ENCODE measurements at places on chromosomes 2 and 18. TPM values are rescaled to one million over a fixed set of nuclear protein-coding genes. Genes with fewer than 3 reads are reported as not detected.

DNA sequence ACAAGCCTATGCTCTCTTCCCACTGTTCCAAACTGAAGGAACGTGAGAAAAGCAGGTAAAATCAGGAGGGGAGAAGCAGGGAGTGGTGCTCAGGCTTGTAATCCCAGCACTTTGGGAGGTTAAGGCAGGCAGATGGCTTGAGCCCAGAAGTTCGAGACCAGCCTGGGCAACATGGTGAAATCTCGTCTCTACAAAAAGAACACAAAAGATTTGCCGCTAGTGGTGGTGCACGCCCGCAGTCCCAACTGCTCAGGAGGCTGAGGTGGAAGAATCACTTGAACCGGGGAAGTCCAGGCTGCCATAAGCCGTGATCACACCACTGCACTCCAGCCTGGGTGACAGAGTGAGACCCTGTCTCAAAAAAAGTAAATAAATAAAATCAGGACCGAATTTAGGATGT, 1.3 kb upstream of the TMSB10 start:
- DNase-seq, result peak; percentile 23

DNA sequence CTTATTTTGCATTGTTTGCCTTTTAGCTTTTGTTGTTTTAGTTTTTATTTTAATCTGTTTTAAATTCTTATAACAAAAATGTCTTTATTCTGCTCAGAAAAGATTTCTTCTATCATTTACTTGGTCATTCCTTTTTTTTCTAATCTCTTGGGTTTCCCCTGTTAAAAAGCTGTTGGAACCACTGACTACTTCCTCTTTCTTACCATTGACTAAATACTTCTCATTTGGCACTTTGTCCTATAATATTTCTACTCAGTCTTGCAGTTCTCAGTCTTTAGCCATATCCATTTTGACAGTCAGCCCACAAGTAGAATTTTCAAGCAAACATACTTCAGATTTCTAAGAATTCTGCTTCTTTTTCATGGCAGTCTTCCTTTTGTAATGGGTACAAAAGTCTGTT, 567.2 kb downstream of the SATB2 start:
- DNase-seq, result no peak

GRCh38 chr2:9647884-9648283, 17.1 kb upstream of the YWHAQ start:
- no peak for DNase-seq

DNA sequence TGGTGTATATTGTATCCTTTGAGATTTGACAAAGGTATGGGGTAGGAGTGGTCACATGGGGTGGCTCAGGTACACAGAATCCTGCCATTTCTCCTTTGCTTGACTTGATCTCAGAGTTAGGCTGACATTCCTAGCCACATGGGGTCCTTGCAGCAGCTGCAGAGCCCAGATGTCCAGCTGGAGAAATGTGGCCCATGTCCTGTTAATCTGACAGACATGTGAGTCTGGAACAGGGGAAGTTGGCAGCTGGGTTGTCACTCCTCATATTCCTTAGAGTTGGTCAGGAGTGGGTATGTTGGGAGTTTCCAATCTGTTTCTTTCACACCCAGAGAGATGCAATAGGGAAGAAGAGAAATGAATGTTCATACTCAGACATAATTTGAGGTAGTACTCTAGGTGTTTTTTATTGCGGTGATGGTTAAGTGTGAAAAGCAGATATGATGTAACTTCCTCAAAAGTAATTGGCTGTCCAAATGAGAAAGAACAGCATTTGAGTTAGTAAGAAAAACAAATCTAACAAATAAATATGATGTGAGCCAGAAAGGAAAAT, 402.6 kb upstream of the MEIS1 start:
- no peak for DNase-seq

- DNase-seq, result no peak
Measured at GRCh38 chr2:10880586-10881321, 31.0 kb upstream of the KCNF1 start.

DNA sequence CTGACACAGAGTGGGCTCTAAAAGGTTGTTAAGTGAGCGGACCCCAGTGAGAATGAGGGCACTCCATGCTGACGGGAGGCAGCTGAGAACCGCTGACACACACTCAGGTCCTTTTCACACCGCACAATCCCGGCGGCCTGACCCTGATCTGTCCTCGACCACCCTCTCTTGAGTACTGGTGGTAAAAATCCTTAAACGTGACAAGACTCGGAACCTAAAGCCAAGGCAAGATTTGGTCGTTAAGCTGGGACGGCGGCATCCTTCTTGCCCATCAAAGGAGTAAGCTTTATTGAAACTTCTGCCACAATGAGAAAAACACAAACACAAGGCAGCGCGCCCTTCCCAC, 569 bp downstream of the TMX3 start:
- DNase-seq, result no peak

The TMEM200C gene
- not detected for total RNA-seq

DNA sequence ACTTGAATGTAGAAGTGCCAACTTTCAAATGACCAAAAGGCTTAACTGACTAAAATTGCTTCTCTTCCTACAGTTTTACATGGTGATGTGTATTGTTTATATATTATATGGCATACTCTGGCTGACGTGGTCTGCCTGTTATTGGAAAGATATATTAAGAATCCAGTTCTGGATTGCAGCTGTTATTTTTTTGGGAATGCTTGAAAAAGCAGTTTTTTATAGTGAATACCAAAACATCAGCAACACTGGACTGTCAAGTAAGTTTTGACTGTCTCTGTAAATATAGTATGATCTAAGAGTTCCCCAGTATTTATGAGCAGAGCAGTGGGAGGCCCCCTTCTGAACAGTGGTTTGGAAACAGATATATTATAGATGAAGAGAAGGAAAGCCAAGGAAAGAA, 26.2 kb downstream of the TMEM87B start:
- no peak for DNase-seq

DNA sequence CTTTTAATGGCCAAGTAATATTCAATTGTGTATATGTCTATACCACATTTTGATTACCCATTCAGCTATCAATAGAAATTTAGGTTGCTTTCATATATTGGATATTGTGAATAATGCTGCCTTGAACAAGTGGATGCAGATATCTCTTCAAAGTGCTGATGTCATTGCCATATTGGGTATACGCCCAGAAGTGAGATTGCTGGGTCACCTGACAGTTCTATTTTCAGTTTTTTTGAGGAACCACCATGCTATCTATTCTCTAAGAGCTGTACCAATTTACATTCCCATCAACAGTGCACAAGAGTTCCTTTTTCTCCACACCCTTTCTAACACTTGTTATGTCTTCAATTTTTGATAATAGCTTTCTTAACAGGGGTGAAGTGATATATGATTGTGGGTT, 306.9 kb downstream of the ZNF516 start:
- DNase-seq, result no peak

The C2orf78 gene
- not detected for total RNA-seq

Measured in CD8-positive, alpha-beta memory T cell (primary cell).